Activated naive CD4-positive, alpha-beta T cell treated with anti-CD3 and anti-CD28 coated beads, Interleukin-2, amount 50 U/mL, for 16 hours (primary cell): ENCODE measurements at places on chromosomes 7 and 10.
A peak's percentile ranks its signal among the peaks of the same experiment; 100 is the strongest.

GRCh38 chr7:77427996-77428603 lies 12.0 kb upstream of the GSAP start:
- DNase-seq: no peak

GRCh38 chr10:91931526-91932190 lies 8.1 kb downstream of the BTAF1 start:
- DNase-seq: no peak

DNA sequence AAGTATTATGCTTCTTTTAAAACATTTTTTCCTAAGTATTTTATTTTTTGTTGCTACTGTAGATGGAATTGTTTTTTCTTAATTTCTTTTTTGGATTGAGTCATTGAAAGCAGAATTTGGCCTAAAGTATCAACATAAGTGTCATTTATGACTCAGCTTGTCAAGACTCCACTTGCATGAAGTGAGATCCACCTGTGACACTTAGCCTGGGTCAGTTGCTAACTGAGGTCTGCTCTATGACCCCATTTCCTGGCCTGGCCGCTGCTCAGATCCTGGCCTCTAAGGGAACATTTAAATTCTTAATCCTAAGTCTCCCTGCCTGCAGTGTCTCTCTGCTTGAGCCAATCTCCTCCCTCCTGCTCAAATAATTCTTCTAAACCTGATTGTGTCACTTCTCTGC lies 35.5 kb downstream of the TMEM270 start:
- DNase-seq: no peak

DNA sequence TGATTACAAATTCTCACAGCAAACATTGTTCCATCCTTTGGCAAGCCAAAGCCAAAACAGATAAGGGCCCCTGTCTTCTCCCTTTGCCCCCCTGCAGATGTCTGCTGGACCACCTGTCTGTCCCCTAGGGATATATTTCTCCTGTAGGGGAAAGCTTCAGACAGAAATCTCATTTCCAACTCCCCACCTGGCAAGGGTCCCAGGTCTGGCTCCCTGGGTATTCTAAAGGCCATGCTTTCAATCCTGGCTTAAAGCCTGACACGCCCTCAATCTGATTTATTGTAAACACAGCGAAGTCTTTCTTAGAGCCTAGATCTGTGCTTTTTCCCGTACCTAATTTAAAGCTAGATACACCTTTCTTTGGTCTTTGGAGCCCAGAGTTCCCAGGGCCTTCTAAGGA lies 66.1 kb downstream of the KCNMA1 start:
- no peak for DNase-seq

- no peak for DNase-seq
These were observed 21.8 kb upstream of the MRC1 start for GRCh38 chr10:17787087-17787961.

DNA sequence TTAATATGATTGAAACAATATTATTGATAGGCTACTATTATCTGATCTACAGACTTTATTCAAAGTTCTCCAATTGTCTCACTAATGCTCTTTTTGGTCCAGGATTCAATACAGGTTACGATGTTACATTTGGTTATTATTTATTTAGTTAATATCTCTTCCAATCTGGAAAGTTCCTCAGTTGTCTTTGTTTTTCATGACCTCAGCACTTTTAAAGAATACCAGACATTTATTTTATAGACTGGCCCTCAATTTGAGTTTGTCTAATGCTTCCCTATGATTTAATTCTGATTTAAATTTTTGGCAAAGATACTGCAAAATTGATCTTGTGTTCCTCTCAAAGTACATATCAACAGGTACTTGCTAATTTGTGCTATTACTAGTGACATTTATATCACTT lies 937.4 kb downstream of the KCNMA1 start:
- DNase-seq: no peak

DNA sequence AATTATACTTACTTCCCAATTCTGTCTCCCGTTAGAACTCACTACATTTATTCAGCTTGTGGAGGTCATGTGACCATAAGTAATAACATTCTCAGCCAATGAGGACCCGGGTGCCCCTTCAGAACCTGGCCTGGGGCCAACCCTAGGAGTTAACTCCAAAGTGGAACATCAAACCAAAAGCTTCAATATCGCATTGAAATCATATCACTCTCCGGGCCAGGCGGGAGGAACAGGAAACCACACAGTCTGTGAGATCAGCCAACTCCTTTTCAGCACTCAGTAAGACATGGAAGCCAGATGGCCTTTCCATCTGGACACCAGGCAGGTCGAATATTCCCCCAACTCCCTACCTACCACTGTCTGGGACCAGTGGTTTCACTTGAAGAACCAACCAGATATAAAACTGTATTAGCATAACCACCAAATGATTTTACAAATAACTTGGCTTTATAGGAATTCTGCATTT lies 5.5 kb downstream of the CREB3L2 start:
- DNase-seq: no peak

- DNase-seq: no peak
These were observed 14.0 kb downstream of the SLC16A9 start for GRCh38 chr10:59695637-59696036.

DNA sequence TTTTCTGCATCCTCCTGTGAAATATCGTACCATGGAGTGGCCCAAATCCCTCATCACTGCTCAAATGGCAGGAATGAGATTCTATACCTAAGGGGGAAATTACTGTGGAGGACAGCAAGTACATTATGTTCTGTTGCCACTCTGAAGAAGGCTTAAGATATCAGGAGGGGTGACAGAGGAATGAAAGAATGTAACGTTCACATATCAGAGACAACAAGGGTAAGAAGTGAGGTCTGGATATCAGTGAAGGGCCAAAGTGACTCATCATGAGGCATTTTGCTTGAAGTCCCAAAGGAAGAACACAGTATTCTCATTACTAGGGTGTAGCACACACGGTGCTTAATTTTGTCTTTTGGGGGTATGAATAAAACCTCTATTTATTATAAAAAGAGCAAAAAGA lies 71.5 kb upstream of the SLC13A1 start:
- no peak for DNase-seq

DNA sequence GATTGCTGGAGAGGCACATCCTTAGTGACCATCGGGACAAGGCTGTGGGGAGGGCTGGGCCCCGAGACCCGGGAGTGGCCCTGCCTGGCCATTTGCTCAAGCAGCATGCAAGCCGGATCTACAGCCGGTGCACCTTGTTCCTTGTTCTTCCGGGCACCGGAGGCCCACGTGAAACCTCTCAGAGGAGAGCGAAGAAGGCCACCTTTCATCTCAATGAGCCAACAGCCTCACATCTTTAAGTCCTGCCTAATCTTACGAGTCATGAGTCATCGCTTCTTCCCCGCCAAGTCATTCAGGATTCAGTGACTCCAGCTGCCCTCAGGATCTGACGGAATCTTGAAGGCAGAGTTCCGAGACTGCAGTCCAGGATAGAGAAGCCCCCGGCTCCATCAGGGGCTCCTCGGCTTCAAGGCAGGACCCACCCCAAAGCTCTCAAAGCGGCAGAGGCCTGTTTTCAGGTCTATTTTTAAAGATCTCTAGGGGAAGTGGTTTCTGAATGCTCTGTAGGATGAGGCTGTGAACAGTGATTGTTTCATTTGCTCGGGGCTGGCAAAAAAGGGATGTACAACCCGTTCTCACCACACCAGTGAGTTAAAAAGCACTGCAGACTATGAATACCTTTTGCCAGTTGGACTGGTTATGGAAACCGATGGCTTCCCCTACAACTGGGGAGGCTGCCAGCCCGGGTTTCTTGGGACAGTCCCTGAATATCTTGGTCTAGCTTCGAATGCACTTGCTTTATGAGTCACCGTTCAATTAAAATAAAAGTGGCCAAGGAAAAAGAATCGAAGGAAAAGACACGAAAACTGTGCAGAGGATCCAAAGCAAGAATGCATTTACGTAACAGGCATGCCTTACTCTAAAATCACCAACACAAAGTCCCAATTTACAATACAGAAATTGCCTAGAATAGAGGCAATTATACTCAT lies 57.2 kb upstream of the ECHDC3 start:
- peak; percentile 59 for DNase-seq

DNA sequence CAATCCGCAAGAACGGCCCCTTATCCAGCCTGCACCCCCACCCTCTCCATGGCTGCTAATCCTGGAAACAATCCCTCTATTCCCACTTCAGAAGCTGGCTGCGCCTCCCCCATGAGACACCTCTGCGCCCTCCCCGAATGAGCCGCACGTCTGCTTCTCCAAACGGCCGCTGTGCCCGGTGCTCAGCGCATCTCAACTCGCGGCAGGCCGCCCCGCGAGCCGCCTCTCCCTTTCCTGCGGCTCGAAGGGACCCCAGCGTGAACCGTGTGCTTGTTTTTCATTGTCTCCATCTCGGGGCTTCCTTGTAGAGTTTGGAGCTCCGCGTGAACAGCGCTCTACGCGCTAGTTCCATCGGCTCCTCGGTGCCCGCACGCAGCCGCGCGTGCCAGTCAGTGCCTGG lies 20.8 kb upstream of the FXYD4 start:
- DNase-seq: no peak

DNA sequence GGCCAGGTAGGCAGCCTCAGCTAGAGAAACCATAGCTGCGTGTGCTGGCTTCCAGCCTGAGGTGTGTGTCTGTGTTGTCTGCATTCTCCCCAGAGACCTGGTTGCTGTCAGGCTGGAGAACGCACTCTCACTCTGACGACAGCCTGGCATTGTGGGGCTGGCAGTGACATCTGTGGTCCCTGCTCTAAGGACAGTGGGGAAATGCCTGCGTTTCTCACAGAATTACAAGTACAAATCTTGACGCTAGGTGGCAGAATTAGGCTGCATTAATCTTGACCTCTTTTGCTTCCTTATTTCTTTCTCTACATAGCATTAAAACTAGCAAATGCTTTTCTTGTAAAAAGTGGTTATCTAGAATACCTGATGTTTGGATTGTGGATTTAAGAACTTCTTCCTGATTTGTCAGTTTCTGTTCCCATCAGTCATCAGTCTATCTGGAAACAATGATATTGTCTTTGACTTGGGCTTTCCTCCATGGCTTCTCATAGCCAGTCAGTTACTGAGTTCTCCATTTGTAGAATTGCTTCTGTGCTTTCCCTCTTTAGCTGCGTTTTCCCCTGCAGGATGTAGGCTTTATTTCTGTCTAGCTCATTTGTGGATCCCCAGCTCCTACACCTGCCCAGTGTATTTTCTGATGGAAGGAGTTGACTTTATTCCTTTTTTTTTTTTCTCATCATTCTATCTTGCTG lies 86.0 kb downstream of the FANK1 start:
- no peak for DNase-seq

DNA sequence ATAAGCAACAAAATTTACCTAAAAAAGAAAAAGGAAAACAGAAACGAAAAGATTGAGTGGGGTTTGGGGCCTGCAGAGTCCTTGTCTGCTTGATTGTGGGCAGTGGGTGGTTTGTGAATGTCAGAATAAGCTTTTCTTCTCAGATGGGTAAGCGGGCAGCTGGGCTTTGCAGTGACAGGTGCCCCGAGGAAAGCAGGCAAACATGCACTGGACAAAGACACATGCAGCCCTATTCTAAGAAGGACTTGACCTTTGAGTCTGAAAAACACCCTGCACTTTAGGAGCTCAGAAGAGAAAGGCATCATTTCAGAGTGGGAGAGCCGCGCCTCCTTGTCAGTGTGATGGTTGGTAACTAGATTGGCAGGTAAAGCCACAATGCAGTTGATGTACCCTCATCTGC lies 562.7 kb downstream of the PTPRN2 start:
- DNase-seq: no peak

DNA sequence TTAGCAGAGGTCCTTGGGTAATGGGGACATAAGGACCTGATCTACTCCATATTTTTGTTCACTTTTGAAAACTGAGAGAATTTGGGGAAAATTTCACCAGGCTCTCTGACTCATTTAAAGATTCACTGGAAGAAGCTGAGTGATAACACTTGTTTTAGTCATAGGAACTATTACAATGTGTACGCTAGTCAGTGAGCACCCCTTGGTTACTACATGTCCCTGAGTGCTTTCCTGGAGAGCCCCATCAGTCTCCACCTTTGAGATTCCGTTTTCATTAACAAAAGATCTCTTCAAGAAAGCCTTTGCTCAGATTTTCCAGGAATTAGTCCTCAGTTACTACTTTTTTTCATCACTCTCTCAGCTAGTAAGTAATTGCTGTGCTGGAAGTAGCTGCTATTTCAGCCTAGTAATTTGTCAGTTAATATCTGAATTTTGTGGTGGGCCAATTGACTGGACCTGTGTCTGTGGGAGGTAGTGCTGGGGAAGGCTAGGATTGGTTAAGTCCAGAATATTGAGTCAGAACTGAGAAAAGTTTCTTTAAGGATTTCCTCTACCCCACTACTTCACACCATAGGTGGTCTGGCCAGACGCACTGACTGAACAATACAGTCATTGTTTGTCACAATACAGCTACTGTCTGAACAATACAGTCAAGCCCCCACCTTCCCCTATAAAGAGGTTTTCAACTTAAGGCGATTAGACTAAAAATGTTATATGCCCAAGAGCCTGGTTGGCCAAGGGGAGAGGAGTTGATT lies 235.0 kb downstream of the CCDC7 start:
- DNase-seq: no peak

GRCh38 chr10:97882142-97883091 lies 32.8 kb downstream of the GOLGA7B start:
- DNase-seq: no peak

DNA sequence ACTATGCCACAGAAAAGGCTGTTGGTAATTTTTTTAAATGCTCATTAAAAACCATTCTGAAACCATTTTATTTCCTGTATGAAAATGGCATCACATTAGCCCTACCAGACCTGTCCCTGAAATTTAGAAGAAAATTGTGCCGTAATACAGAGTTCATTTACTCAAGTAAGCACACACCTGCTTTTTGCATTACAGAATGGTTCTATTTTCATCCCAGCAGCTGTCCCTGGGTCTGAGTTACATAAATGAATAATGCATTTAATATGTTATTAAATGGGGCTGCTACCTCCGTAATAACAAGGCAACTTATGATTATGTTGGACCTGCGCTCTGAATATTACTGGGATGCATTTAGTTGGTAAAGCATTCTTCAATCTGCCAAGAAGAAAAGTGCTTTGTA lies 508.9 kb downstream of the SORCS1 start:
- DNase-seq: no peak

- DNase-seq: no peak
These were observed 78.7 kb downstream of the PRLHR start for GRCh38 chr10:118516716-118517115.

DNA sequence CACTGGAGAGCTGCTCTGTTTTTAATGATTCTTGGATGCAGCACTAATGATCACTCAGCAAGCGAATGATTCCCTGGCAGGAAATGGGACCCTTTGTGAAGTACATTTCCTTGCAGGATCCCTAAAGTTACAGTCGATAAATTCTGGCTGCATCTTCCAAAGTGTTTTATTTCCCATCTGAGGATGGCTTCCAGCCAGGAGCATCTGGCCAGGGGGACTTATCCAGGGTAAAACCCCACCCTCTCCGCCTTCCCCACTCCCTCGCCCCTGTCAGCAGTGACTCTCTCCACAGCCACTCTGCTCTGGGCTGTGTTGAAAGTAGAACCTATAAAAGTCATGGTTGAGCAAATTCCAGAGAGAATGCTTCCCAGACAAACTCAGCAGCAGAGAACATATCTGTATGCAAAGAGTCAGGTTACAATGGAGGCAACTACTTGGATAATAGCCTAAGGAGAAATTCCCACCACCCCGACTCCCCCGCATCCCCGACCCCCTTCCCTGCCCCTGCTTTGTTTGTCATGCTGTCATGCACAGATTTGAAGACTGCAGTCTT lies 111.0 kb upstream of the ANLN start:
- no peak for DNase-seq
